Activated CD4-positive, CD25-positive, alpha-beta regulatory T cell (primary cell): ENCODE measurements at places on chromosomes 3 and 15.

GRCh38 chr3:193095366-193095765 lies 145.7 kb upstream of the PLAAT1 start:
- no peak for DNase-seq

DNA sequence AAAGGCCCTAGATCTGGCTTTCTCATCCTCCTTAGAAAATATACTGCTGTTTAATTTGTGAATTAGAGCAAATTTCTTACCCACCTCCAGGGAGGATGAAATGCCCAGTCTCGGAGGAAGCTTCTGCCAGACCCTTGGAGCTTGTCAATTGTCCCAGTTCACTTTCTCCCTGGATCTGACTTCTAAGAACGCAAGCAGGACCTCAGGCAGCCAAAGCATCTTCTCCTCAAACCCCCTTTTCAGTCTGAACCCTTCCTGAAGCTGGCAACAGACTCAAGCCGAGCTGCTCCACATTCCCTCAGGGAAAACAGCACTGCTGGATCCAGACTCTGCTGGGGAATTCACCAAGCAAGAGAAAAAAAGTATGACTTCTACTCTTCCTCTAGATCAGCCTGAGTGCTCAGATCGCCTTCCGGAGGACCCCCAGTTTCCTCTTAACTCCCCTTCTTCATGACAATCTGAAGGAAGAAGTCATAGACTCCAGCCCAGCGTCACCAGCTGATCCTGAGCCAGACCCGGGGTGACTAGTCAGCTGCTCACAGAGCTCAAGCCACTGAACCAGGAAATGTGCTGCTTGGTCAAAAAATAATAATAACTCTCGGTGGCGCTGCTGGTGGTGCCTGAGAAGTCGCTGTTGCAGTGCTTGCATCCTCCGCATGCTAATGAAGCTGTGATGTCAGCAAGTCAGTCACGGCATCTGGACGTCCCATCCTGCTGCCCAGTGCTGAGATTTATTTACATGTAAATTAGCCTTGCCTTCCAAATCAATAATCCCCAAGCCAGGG lies at the start of gene PRICKLE2:
Gene PRICKLE2, minus strand, starts transcription at position 641 of the 785 bp plus-strand sequence. CDS start 26,539 bp downstream, outside the sequence.
- DNase-seq: no peak

DNA sequence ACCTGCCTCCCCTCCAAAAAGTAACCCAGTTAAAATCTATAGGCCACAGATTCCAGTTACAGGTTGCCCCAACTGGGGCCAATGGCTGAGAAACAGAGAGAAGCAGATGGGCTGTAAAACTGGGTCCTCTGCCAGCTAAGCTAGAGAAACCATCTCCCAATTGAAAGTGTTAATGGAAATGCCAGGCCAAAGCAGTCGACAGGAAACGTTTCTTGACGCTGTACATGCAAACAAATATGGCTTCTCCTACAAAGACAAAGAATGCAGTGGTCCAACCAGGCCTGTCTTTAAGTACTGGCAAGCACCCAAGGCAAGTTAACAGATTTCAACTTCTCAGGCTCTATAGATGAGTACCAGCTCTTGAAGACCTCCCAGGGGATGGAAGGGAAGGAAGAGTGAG lies 71.3 kb downstream of the MAGI1 start:
- DNase-seq: no peak

- DNase-seq: no peak
Observed at GRCh38 chr3:177538048-177538749, 340.9 kb upstream of the TBL1XR1 start.

DNA sequence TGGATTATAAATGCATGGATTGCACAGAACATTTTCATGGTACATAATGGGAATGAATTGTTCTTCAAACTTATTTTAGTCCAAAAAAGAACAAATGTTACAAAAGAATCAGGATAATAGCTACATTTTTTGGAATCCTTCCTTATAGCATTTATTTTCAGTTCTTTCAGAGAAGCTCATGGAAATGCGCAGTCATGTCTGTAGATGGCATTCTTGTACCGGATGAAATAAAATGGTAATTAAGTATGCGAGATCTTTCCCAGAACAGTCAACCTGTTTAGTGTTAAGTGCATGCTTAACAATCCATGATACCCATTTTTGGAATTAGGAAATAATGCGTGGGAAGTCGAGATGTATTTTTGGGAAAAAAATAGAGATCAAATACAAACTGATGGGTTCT lies 38.2 kb upstream of the GOLGA8B start:
- DNase-seq: no peak

- no peak for DNase-seq
Observed at GRCh38 chr15:38164061-38164460, 88.6 kb upstream of the SPRED1 start.

DNA sequence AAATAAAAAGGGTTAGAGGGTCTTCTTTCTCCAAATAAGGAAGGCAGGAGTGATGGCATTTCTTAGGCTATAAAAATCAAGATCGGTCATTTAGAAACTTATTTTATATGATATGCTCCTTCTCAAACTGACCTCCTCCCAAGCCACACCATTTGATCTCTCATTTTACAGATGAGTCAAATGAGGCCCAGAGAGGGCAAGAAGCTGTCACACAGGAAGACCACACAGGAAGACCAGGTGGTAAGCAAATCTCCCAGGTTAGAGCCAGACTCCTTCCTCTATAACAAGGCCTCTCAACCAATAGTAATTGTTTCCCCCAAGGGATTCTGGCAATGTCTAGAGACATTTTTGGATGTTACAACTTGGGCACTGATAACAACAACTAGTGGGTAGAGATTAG lies 13.8 kb downstream of the TLE3 start:
- no peak for DNase-seq
